Pulmonary artery endothelial cell (primary cell): ENCODE measurements at places on chromosomes 1 and 21.

- no peak for DNase-seq
Measured at GRCh38 chr1:9009438-9010370, 16.5 kb downstream of the SLC2A7 start.

DNA sequence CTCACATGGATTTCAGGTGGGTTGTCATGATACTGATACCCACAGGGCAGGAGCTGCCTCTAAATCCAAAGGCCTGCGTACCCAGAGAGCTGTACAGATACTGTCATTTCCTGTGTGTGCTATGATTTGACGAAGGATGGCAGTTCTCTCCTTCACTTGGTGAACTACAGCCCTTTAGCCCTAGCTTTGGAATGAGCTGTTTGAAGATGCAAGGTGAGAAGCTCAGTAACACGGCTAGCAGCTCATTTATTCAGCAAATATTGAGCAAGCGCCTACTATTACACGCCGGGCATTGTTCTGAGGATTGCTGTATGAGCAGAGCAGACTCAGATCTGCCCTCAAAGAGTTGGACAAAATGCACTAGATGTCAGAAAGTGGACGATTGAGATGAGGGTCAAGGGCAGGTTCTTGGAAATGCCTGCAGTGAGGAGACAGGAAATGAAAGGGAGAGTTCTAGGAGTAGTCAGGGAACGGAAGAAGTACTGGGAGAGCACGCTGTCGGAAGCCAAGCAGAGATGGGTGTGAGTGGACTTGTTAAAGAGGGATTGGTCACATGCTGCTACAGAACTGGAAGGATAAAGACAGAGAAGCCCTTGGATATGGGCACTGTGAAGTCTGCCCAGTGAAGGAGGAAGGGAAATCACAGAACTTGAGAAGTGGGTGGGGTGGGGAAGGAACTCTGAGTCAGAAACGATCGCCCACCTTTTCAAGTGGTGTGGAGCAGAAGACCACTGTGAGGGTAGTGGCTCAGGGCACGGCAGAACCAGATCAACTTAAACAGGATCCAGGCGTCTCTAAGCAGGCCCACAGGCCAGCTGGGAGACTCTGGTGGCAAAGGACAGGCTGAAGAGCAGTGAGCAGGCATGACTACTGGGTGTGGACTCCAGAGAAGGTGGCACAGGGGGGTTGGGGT is 7.1 kb downstream of the PTGFRN start:
- DNase-seq, result no peak

DNA sequence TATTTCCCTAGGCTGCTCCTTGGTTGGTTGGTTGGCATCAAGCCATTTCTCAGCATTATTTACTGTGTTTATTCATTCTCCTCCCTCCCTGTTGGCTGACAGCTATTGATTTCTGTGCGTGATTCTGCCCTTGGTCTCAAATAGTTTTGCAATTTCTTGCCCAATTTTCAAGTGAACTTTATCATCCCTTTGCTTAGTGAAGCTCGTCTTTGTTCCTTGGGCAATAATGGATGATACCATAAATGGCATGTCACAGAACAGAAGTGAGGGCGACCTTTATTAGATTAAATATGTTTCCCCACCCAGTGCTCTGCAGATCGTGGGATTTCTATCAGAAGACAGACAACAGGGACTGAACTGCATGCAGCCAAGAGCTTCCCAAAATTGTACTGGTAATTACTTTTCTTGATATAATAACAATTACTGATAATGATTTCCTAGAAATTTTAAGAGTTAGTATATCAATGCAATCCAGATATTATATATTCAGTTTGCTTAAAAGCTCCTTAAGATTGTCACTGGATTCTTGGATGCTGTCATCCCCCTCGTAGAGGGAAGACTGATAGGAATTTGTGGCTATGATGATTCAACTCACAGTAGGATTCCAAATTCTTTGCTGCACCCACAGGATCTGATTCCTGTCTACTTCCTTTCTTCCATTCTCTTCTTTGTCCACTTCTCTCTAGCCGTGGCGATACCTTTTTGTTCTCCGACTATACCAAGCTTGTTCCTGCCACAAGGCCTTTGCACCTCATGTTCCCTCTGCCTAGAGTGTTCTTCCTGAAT is 122.1 kb upstream of the KAZN start:
- no peak for DNase-seq

GRCh38 chr1:11629184-11630016 is 24.8 kb downstream of the FBXO2 start:
- DNase-seq, result no peak

- no peak for DNase-seq
Measured at GRCh38 chr1:22472596-22472995, 20.9 kb downstream of the ZBTB40 start.
